H7 (cell line): ENCODE measurements at places on chromosomes 5 and 9. TPM values are rescaled to one million over a fixed set of nuclear protein-coding genes. Genes with fewer than 3 reads are reported as not detected.

- no peak for DNase-seq
Measured at GRCh38 chr9:104896131-104896530, 31.8 kb downstream of the ABCA1 start.

GRCh38 chr5:153489611-153490010 lies 859 bp upstream of the GRIA1 start:
- DNase-seq = no peak

- no peak for DNase-seq
Measured at GRCh38 chr5:113099822-113100221, 123.2 kb downstream of the DCP2 start.

GRCh38 chr5:7391814-7392692 lies 3.9 kb upstream of the ADCY2 start:
- DNase-seq = peak; percentile 64

DNA sequence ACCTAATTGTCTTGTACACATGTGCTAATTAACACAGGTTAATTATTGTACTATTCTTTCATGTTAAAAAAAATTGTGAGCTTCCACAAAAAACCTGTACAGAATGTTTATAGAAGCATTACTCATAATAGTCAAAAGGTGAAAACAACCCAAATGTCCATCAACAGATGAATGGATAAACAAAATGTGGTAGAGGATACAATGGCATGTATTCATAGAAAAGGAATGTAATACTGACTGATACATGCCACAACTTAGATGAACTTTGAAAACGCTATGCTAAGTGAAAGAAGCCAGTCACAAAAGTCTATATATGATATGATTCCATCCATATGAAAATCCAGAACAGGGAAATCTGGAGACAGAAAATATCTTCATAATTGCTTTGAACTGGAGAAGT lies 25.6 kb downstream of the RRAGA start:
- DNase-seq = no peak

The FBXO10 gene
- total RNA-seq = 13.3 and 17.4 TPM in 2 replicates

- DNase-seq = no peak
Measured at GRCh38 chr5:68565427-68565826, 349.9 kb downstream of the PIK3R1 start.

GRCh38 chr5:172901012-172901780 lies 58.0 kb upstream of the RPL26L1 start:
- DNase-seq = no peak

- no peak for DNase-seq
Measured at GRCh38 chr5:31811210-31811609, 172.3 kb downstream of the PDZD2 start.
